Keratinocyte (primary cell): ENCODE measurements at places on chromosomes 3 and 15. TPM values are rescaled to one million over a fixed set of nuclear protein-coding genes. Genes with fewer than 3 reads are reported as not detected.
A peak's percentile ranks its signal among the peaks of the same experiment; 100 is the strongest.

- no peak for DNase-seq
These were observed 128.5 kb downstream of the MYRIP start for GRCh38 chr3:39937874-39938273.

DNA sequence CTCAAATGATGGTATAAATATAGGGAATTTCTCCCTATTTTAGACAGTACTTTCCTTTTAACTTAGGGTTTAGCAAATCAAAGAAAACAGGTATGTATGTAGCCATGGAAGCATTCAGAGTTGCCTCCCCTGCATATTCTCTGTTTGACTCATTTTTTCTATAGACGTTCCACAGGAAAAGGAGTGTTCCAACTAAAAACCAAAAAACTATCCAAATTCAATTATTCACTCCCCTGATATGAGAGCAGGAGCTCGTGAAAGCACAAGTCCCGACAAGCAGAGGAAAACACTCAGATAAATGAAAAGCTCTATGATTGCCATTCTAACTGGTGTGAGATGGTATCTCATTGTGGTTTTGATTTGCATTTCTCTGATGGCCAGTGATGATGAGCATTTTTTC is 119.5 kb downstream of the FRMD5 start:
- DNase-seq = peak; percentile 55

DNA sequence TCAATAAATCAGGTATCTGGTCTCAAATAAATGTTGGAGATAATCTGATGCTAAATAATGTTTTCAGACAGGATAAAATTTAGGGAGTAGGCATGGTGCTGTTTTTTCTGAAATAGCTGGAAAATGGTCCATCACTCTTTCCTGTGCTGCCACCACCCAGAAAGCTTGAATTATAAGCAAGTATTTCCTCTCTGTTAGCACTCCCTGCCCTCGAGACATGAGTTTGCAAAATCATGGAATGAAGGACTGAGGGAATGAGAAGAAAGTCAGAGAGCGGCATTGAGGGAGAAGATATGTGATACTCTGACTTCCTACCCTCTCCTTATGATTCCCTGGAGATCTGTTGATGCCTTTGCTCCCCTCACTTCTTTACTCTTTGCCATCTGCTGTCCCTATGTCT is 1095.7 kb downstream of the IGSF11 start:
- DNase-seq = no peak

DNA sequence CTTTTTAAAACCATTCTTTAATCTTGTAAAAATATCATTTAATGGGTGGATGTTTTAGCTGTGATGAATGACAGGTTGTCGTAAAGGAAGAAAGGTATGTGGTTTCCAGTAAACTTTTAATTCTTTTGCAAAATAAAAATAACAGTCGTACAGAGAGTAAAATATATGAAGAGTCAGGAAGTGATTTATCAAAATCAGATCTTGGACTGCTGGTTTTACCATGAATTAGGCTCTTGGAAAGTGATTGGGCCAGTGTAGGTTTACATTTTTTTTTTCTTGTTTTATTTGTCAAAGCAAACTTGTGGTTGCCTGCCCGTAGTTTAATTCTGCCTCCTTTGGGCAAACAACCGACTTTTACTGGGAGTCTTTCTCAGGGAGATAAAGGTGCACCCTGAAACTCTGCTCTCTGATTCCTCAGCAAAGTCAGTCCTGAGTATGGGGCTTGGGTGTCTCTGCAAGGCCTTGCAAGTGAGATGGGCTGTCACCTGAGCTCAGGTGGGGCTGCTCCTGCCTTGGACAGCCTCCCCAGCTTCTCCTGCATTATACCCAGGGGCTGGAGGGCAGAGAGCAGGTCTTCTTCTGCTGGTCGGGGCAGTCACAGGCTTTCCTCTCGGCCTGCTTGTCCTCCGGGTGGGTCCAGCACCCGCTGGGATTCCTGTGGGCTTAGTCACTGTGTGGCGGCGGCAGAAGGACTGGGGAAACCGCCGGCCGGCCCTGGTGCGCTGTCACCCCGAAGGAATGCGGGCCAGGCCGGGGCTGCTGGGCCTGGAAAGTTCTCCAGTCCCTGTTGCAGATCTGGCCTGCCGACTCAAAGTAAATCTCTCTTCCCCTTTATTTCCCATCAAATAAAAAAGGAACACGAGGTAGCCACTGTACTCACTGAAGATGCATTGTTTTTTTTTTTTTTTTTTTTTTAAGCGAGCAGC is 79.0 kb downstream of the IGF1R start:
- DNase-seq = peak; percentile 75

- no peak for DNase-seq
These were observed 1114.5 kb downstream of the EPHA3 start for GRCh38 chr3:90221900-90222299.

- no peak for DNase-seq
These were observed 82.2 kb upstream of the BOC start for GRCh38 chr3:113129168-113129567.

Gene GPR27
- polyA plus RNA-seq = 0.03 to 0.14 TPM (median 0.12 TPM) in 3 replicates

Gene VEPH1
- 0.21 to 0.57 TPM (median 0.44 TPM) in 3 replicates for polyA plus RNA-seq

Gene LRRC2
- 0.17 to 0.58 TPM (median 0.51 TPM) in 3 replicates for polyA plus RNA-seq

Gene COPG1
- 58.5 to 135 TPM (median 65.5 TPM) in 3 replicates for polyA plus RNA-seq

Gene GALNT15
- polyA plus RNA-seq = 0.03 TPM in 1 of 3 replicates, not detected in the others
